Astrocyte of the spinal cord (primary cell): ENCODE measurements at places on chromosomes 12 and 14.

DNA sequence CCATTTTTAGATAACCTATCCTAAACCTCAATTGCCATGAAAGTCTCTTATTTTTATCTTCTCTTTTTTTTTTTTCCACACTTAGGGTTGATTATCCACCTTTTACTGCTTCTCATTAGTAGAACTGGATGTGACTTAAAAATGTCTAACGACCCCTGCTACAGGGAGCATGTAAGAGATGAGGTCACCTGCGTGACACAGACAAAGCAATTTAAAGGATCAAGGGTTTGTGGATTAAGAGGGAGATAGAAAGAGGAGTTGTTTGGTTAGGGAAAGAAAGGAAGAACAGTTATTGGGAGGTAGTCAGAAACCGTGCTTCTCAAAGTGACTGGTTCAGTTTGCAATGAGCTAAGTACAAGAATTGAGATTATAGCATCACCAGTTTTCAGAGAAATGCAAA, 239.1 kb downstream of the ALX1 start:
- DNase-seq, result no peak

DNA sequence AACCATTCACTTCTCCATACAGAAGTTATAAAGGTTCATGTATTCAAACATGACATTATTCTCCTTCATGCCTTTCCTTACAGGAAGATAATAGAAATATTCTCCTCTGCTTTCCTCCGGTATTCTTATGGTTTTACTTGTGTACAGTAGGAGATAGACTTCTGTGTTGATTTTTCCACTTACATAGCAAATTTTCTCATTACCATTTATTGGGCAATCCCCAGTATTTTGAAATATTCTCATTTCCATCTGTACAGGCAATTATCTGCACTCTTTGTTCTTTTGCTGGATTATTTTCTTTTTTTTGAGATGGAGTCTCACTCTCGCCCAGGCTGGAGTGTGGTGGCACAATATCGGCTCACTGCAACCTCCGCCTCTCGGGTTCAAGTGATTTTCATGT, 11.0 kb downstream of the PXMP2 start:
- DNase-seq, result no peak

DNA sequence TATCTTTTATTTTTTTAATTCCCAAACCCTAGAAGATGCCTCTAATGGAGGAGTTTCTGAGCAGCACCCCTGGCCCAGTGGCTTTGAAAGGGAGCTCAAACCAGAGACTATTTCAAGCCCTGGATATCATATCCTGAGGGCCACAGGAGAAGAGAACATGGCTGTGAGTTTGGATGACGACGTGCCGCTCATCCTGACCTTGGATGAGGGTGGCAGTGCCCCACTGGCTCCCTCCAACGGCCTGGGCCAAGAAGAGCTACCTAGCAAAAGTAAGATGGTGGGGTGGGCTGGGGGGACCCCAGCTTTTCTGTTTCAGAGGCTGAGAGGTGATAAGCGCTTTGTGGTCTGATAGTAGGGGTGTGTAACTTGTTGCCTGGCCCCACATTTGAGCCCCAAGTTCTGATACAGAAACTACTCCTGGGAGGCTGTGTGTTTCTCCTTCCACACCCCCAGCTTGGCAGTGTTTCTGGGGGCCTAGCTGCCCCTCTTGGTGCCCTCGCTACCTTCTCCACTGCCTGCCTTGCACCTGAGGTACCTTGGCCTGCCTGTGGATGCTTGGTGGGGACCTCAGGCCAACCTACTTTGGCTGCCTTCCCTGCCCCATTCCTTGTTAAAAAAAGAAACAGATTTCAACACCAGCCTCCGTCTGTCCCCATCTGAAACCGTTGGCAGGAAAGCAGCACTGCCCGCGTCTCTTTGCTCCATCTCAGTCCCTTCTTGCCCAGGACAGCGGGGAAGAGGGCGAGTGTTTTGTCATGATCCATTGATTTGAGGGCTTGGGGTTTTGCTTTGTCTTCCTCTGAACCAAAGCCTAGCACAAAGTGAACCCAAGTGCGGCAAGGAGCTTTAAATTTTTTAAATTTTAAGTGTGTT, 5.7 kb downstream of the TPCN1 start:
- no peak for DNase-seq

GRCh38 chr12:109728921-109729320, 15.3 kb downstream of the FAM222A start:
- no peak for DNase-seq

- no peak for DNase-seq
These were observed 217.4 kb downstream of the SLC41A2 start for GRCh38 chr12:104740668-104741067.

DNA sequence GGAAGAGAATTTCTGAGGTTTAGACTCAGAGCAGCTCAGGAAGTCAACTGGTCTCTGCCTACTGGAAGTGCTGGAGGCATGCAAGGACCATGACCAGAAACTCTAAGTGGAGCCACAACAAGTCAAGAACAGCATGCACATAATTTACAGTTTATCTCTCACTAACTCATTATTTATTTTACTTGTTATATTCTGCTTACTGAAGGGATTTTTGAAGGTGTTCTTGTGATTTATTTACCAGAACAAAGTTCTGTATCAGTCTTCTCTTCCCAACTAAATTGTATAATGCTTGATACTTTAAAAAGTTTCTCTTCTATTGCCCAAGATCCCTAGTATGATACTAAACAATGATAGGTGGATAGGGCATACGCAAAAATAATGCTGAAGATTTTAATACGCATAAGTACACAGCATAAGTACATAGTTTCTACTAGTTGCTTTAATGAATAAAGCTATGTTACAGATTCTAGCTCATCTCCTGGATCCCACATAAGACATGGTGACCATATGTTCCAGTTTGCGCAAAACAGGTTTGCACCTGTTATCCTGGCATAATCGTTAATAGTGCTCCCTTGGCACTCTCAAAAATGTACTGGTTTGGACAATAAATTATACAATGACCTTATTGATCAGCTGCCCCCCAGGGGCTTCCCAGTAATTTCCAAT, 11.6 kb upstream of the SPTB start:
- DNase-seq, result no peak

- peak; percentile 47 for DNase-seq
These were observed 142.7 kb downstream of the TTLL5 start for GRCh38 chr14:75803765-75804164.

- no peak for DNase-seq
These were observed 57.3 kb downstream of the DAD1 start for GRCh38 chr14:22531451-22532344.

GRCh38 chr12:94762259-94762942, 112.0 kb upstream of the TMCC3 start:
- DNase-seq, result no peak

DNA sequence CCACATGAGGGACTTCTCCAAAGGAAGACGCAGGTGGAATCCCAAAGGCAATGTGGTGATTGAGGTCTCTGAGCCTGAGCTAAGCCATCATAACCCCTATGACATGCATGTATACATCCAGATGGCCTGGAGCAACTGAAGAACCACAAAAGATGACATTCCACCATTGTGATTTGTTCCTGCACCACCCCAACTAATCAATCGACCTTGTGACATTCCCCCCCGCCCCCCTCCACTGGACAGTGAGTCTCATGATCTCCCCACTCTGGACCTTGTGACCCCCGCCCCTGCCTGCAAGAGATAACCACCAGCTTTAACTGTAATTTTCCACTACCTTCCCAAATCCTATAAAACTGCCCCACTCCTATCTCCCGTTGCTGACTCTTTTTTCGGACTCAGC, 87.9 kb downstream of the VCPKMT start:
- no peak for DNase-seq

- DNase-seq, result no peak
These were observed 619 bp upstream of the NTN4 start for GRCh38 chr12:95790917-95791849.

GRCh38 chr12:2613326-2614073, 181.3 kb upstream of the FKBP4 start:
- peak; percentile 97 for DNase-seq

DNA sequence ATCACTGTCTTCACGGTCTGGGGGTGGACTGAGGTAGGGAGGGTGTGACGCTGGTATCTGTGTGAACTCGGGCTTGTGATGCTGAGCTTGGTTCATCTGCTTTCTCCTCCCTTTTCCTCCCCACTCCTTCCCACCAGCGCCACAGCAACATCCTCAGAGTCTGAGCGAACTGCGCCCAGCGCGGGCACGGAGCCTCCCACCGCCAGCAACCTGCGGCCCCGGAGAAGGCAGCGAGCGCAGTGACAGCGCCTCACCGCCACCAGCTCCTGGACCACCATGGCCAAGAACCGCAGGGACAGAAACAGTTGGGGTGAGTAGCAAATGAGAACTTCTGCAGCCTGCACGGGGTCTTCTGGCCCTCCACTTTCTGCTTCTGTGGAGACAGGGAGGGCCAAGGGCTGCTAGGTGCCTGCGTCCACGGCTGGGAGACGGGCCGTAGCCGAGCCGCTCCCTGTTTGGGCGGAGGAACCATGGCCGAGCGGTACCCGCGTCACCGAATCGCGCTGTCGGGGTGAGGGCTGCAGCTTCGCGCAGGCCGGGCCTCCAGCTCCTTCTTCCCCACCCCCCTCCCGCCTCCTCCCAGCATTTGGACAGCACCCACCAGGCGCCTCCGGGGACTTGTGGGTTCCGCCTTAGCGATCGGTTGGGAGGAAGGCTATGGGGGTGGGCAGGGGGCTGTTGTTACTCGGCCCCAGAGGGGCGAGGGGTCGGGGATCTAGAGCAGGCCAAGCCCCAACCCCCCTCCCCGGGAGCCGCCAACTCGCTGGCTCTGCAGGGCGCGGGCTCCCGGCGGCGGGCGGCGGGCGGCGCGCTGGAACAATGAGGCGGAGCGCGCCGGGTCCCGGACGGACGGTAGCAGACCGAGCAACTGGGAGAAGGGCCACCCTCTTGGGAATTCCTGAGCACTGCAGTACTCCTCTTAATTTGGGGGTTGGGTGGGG, at the start of gene ATL1:
Gene ATL1, plus strand, starts transcription at position 156 of the 941 bp plus-strand sequence. Its CDS starts 121 bp downstream, at position 277.
- DNase-seq, result peak; percentile 72

- DNase-seq, result no peak
These were observed 1104.7 kb downstream of the BCL11B start for GRCh38 chr14:98167275-98167674.

GRCh38 chr14:75293920-75294648, 15.5 kb downstream of the FOS start:
- DNase-seq, result peak; percentile 96

DNA sequence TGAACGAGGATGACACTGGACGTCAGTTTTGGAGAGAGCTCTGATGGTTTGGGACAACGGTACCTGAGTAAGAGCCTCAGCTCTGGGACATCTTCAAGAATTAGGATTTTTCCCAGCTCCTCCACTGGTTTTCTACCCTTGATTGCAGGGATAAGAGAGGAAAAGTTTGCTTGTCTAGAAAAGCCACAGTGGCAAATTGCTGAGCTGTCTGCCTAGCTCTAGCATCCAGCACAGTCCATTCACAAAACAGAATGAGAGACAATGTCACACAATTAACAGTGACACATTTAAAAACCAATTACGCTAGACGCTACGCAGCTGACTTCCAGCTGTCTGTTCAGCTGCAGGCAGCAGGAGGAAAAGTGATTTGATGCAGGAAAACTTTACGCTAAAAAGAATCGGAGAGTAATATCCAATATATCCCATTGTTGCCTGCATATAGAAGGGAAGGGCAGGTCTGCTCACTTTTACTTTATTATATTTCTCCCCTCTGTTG, 168.1 kb upstream of the PRICKLE1 start:
- no peak for DNase-seq

DNA sequence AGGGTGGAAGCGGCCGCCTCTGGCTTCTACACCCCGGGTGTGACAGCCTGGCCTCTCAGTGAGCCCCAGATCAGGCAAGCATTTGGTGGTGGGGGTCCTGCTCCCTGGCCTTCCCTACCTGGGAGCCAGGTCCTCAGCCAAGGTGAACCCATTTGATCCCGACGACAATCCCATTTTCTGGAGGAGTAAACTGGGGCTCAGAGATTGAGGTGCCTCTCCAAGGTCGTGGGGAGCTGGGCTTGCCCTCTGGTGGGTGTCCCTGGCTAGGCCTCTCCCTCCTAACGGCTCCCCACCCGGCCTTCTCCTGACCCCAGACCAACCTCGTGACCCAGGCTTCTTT, 2.7 kb upstream of the EXOC3L4 start:
- DNase-seq, result no peak

DNA sequence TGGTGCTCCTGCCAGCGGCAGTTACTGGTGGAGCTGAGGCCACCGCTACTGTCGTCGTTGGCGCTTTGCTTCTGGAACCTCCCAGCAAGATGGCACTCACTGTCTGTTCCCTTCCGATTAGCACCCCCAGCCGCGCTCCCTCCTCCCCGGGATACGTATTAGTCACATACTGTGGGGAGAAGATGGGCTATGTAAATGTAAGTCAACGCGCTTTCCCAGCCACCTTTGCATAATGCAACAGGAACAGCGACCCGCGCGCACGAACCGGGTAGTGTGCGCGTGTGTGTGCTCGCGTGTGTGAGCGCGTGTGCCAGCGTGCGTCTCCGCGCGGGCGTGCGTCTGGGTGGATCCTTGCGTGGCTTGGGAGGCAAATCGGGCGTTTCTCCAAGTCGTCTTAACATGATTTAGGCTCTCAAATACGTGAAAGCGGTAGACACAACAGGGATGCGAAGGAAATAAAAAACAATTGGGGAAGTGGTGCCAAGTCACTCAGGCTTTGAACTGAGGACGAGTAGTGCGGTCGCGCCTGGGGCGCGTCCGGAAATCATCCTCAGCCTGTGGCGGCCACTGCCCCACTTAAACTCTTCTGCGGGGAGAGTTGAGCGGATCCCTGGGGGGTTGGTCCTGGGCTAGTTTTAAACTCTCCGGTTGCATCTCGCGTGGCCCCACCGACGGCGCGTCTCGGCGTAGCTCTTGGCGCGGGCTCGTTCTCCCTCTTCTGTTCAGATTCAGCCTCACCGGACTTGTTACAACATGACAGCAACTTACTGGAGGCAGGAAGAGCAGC, 1.8 kb downstream of the FLRT2 start:
- DNase-seq, result peak; percentile 89

GRCh38 chr12:91454179-91454578, 271.6 kb upstream of the DCN start:
- DNase-seq, result no peak

DNA sequence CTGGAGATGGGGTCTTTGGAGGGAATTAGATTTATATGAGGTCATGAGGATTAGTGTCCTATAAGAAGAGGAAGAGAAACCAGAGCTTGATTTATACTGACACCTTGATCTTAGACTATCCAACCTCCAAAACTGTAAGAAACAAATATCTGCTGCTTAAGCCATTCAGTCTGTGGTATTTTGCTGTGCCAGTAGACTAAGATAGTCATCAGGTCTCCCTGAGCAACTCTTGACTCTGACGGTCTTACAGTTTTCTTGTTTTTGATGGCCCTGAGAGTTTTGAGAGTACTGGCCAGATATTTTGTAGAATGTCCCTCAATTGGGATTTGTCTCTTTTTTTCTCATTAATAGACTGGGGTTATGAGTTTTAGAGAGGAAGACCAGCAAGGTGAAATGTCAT, 51.7 kb downstream of the TSHR start:
- no peak for DNase-seq

DNA sequence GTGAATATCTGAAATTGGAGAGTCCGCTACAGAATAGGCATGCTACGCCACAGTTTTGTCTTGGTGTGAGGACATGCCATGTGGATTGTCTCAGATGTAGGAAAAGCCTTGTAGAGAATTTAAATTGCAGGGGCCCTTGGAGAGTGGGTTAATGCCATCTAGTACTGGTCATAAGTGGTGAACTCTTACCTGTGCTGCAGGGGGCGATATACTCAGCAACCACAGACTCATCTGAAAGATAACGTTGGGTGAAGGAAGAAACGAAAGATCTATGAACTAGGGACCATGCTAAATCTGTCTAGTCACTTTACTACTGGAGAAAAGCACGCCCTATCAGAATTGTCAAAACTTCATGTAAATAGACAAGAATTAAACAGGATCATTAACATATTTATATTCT, 33.7 kb upstream of the A2M start:
- DNase-seq, result no peak
